Osteoblast (primary cell): ENCODE measurements at places on chromosomes 2 and 18. TPM values are rescaled to one million over a fixed set of nuclear protein-coding genes. Genes with fewer than 3 reads are reported as not detected.

The ASB18 gene
- under 0.01 TPM in 1 of 2 replicates, not detected in the other for total RNA-seq

The CD28 gene
- total RNA-seq = not detected in 2 replicates

The OTX1 gene
- not detected in 2 replicates for total RNA-seq

The ACADL gene
- not detected in 2 replicates for total RNA-seq

The MAP2 gene
- total RNA-seq = 2.1 and 2.2 TPM in 2 replicates

The SERPINB13 gene
- total RNA-seq = under 0.01 TPM in 1 of 2 replicates, not detected in the other

The BOLL gene
- not detected in 2 replicates for total RNA-seq

The ATP6V1B1 gene
- total RNA-seq = 0.88 and 2.5 TPM in 2 replicates

The CNGA3 gene
- 0.29 and 0.36 TPM in 2 replicates for total RNA-seq

The PID1 gene
- 9.8 and 11.8 TPM in 2 replicates for total RNA-seq

The SP140 gene
- total RNA-seq = under 0.01 and 0.36 TPM in 2 replicates

The NABP1 gene
- 72.0 and 80.2 TPM in 2 replicates for total RNA-seq
